Thyroid gland (tissue), 4 donors: ENCODE measurements at places on chromosomes 5 and 9. TPM values are rescaled to one million over a fixed set of nuclear protein-coding genes. Genes with fewer than 3 reads are reported as not detected.

- DNase-seq = peak; percentile 90
- H3K4me3 ChIP-seq = no peak overlapping the region
- H3K4me1 ChIP-seq = peaks cover 29% of the 10 kb centered on the region
- no peaks in the 10 kb centered on the region for H3K27me3 ChIP-seq
Observed at GRCh38 chr5:172437445-172438318, 16.6 kb downstream of the SH3PXD2B start.

DNA sequence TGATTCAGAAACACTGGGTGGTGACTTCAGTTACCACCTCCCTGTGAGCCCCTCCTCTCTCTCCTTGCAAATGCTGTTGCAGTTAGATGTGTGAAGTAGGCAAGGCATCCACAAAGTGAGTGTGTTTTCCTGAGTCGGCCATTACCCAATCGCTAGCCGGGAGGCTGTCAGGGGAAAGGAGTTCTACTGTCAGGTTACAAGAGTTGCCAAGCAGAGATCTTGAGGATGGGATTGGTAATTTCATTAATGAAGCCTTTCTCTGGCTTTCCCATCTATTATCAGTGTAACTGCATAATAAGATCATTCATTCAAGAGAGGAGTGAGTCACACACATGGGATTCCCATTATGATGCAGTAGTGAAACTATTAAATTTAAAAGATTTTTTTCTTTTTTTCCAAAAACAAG lies 106.9 kb downstream of the GLDC start:
- DNase-seq = no peak
- no peak overlapping the region for H3K4me3 ChIP-seq

GRCh38 chr9:107049803-107050184 lies 186.8 kb downstream of the ZNF462 start:
- H3K4me1 ChIP-seq = no peaks in the 10 kb centered on the region
- H3K36me3 ChIP-seq = no peaks in the 10 kb centered on the region
- no peak for DNase-seq
- H3K27ac ChIP-seq = no peak overlapping the region
- no peak overlapping the region for H3K4me3 ChIP-seq

DNA sequence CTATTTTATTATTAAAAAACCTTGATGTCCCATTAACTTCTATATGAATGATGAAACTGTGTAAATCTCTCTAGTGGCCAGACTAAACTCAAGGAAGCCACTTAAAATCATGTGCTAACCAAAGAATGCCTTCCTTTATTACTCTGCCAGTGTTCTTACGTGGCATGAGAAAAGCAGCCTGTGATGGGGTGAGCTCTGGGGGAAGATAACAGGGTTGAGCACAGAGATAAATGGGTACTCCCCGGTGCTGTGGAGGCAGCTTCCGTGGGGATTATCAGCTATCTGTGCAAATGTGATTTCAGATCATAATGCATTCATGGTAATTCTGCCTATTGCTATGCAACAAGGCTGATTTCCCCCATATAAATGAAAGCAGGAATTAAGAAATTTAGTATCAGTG lies 181.3 kb downstream of the CAVIN4 start:
- no peak overlapping the region for H3K27ac ChIP-seq
- no peaks in the 10 kb centered on the region for H3K36me3 ChIP-seq
- H3K4me3 ChIP-seq = no peak overlapping the region
- DNase-seq = no peak
- no peaks in the 10 kb centered on the region for H3K27me3 ChIP-seq
- H3K4me1 ChIP-seq = no peaks in the 10 kb centered on the region

DNA sequence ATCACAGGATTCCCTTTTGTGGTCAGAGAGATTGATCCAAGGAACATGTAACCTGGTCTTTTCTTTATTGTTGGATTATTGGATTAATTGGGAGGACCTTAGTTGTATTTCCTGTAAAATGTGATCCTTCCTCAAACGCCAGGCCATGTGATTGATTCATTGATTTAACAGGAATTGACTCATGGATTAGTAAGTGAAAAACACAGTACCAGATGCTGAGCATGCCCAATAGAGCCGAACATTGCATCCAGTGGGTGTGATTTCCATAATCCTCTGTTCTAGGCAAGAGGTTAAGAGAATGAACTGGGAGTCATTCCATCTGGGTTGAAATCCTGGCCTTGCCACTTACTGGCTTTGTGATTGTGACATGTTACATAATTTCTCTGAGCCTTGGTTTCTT lies 522.3 kb downstream of the MAT2B start:
- DNase-seq = no peak
- no peaks in the 10 kb centered on the region for H3K36me3 ChIP-seq
- no peak overlapping the region for H3K4me3 ChIP-seq
- no peaks in the 10 kb centered on the region for H3K27me3 ChIP-seq

GRCh38 chr5:8012131-8012977 lies 143.4 kb downstream of the MTRR start:
- H3K4me3 ChIP-seq = no peak overlapping the region
- no peaks in the 10 kb centered on the region for H3K36me3 ChIP-seq
- no peak overlapping the region for H3K27ac ChIP-seq
- H3K4me1 ChIP-seq = no peaks in the 10 kb centered on the region
- DNase-seq = no peak

DNA sequence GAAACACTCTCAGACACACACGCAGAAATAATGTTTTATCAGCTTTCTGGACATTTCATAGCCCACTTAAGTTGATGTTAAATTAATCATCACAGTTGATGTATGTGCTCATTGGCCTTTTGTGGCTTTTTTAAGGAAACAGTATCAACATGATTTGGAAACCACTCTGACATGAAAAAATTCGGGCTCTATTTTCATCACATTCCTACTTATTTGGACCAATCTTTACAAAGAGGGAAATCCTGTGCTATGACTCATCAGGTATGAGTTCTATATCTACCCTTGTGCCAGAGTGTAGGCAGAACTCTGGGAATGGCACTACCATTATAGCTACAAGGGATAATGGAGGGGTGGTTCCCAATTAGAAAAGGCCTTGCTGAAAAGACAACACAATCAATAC lies 388.4 kb upstream of the PTGER4 start:
- no peak overlapping the region for H3K4me3 ChIP-seq
- H3K27ac ChIP-seq = no peak overlapping the region
- no peaks in the 10 kb centered on the region for H3K36me3 ChIP-seq
- no peak for DNase-seq
- H3K4me1 ChIP-seq = no peaks in the 10 kb centered on the region

Gene SHB
- 20.8 TPM for total RNA-seq

Gene IDNK
- 10.6 TPM for total RNA-seq

Gene GPR21
- 11.8 TPM for total RNA-seq

DNA sequence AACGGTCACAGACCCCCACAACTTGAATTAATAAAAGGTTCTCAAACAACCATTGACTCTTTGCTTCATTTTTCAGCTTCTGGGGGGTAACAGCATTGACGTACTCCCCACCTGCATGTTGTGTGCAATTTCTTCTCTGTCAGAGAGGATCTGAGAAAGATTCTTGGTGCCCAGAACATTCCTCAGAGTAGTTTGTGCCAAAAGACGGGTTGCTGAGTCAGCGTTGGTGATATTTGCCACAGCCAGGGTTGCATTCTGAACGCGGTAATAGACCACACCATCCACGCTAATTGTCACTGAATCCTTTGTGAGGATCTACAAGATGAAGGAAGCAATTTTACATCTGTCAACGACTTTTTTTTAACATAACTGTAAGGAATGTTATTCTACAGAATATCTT lies 21.0 kb downstream of the STOM start:
- peaks cover 21% of the 10 kb centered on the region for H3K4me1 ChIP-seq
- no peak overlapping the region for H3K27ac ChIP-seq
- no peak for DNase-seq
- peaks cover 20% of the 10 kb centered on the region for H3K36me3 ChIP-seq
- no peak overlapping the region for H3K4me3 ChIP-seq

GRCh38 chr5:142839711-142840346 lies 69.7 kb downstream of the ARHGAP26 start:
- no peaks in the 10 kb centered on the region for H3K27me3 ChIP-seq
- H3K4me1 ChIP-seq = peaks cover 14% of the 10 kb centered on the region
- H3K4me3 ChIP-seq = no peak overlapping the region

GRCh38 chr9:118652258-118652657 lies 717.0 kb downstream of the BRINP1 start:
- no peaks in the 10 kb centered on the region for H3K27me3 ChIP-seq
- H3K27ac ChIP-seq = no peak overlapping the region
- no peaks in the 10 kb centered on the region for H3K36me3 ChIP-seq
- DNase-seq = no peak
- no peaks in the 10 kb centered on the region for H3K4me1 ChIP-seq
- no peak overlapping the region for H3K4me3 ChIP-seq

GRCh38 chr5:136399527-136399926 lies 34.2 kb upstream of the TRPC7 start:
- H3K27me3 ChIP-seq = no peaks in the 10 kb centered on the region
- H3K4me3 ChIP-seq = no peak overlapping the region
- no peak for DNase-seq
- no peaks in the 10 kb centered on the region for H3K36me3 ChIP-seq

Gene SLC34A1
- not detected for total RNA-seq

Gene SPINK7
- total RNA-seq = not detected

DNA sequence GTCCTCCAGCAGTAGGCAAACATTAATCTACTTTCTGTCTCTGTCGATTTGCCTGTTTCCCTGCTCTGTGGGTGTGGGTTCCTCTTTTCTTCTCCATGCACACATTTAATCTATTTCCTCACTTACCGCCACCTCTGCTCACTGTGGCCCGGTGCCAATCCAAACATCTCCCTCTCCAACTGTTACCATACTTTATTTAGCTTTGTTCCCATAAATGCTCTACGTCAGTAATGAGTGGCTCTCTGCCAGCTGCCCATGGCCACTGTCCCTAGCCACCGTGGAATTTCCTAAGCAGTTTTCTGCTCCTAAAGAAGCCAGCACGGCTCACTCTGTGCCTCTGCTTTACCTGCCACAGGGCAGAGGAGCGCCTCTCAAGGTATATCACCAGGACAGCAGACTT lies 19.5 kb upstream of the GOLPH3 start:
- DNase-seq = peak; percentile 60
- H3K27ac ChIP-seq = no peak overlapping the region
- H3K4me3 ChIP-seq = no peak overlapping the region
- H3K36me3 ChIP-seq = no peaks in the 10 kb centered on the region
- no peaks in the 10 kb centered on the region for H3K27me3 ChIP-seq
- H3K4me1 ChIP-seq = peaks cover 8% of the 10 kb centered on the region

GRCh38 chr5:176559683-176560082 lies 10.5 kb downstream of the CDHR2 start:
- H3K27me3 ChIP-seq = no peaks in the 10 kb centered on the region
- no peak overlapping the region for H3K4me3 ChIP-seq
- no peaks in the 10 kb centered on the region for H3K36me3 ChIP-seq
- no peak overlapping the region for H3K27ac ChIP-seq
- no peak for DNase-seq
- no peaks in the 10 kb centered on the region for H3K4me1 ChIP-seq

- no peak overlapping the region for H3K4me3 ChIP-seq
- peaks cover 44% of the 10 kb centered on the region for H3K36me3 ChIP-seq
- H3K27ac ChIP-seq = no peak overlapping the region
- H3K27me3 ChIP-seq = no peaks in the 10 kb centered on the region
Observed at GRCh38 chr9:5773324-5773999, 59.5 kb downstream of the ERMP1 start.

- no peak overlapping the region for H3K4me3 ChIP-seq
- H3K4me1 ChIP-seq = peaks cover 15% of the 10 kb centered on the region
- H3K27ac ChIP-seq = no peak overlapping the region
- peak; percentile 73 for DNase-seq
- H3K36me3 ChIP-seq = no peaks in the 10 kb centered on the region
- H3K27me3 ChIP-seq = peaks cover 62% of the 10 kb centered on the region
Observed at GRCh38 chr5:135484674-135485086, 32.5 kb upstream of the TIFAB start.

DNA sequence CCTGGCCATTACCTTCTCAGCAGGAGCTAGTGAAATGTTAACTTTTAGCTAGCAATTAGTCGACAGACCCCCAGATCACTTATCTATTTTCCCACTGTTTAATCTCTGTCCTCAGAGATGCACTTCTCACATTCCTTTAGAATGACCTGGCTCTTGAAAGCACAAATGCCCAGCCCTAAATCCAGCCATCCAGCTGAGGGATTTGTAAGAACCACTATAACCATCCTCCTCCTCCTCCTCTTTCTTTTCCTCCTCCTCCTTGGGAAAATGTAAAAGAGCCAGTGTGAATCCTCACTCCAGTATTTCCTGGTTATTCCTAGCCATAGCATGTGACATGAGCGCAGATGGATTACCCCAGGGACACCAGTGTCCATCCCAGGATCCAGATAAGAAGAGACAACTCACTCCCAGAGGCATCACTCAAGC lies 124.3 kb downstream of the ENC1 start:
- H3K4me3 ChIP-seq = no peak overlapping the region
- H3K36me3 ChIP-seq = no peaks in the 10 kb centered on the region
- no peak overlapping the region for H3K27ac ChIP-seq
- no peak for DNase-seq
- H3K27me3 ChIP-seq = no peaks in the 10 kb centered on the region

Gene GFI1B
- not detected for total RNA-seq

DNA sequence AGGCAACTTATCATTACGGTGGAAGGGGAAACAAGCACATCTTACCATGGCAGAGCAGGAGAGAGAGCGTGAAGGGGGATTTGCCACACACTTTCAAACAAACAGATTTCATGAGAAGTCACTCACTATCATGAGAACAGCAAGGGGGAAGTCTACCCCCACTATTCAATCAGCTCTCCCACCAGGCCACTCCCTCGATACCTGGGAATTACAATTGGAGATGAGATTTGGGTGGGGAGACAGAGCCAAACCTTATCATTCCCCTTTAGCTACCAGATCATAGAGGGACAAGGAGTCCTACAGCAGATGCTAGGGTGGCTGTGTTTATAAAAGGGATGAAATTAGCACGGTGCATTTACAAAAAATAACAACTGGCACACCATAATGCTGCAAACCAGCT lies 2149.4 kb upstream of the ACO1 start:
- H3K27me3 ChIP-seq = no peaks in the 10 kb centered on the region
- DNase-seq = no peak
- no peaks in the 10 kb centered on the region for H3K36me3 ChIP-seq
